Hindlimb muscle (tissue), 1 donor: ENCODE measurements at places on chromosomes 3 and 15. TPM values are rescaled to one million over a fixed set of nuclear protein-coding genes. Genes with fewer than 3 reads are reported as not detected.

EFCC1 gene
- polyA plus RNA-seq: 1.2 TPM

CD96 gene
- polyA plus RNA-seq: 0.23 TPM

PSMD2 gene
- 169 TPM for polyA plus RNA-seq

- no peak for DNase-seq
Observed at GRCh38 chr3:32575451-32576113, 4.9 kb upstream of the DYNC1LI1 start.

GRCh38 chr3:18735005-18735404 is 309.9 kb upstream of the SATB1 start:
- peak; percentile 38 for DNase-seq

- no peak for DNase-seq
Observed at GRCh38 chr15:88335074-88335473, 78.5 kb upstream of the NTRK3 start.

- DNase-seq: no peak
Observed at GRCh38 chr15:80121546-80121945, 31.3 kb upstream of the FAH start.

DNA sequence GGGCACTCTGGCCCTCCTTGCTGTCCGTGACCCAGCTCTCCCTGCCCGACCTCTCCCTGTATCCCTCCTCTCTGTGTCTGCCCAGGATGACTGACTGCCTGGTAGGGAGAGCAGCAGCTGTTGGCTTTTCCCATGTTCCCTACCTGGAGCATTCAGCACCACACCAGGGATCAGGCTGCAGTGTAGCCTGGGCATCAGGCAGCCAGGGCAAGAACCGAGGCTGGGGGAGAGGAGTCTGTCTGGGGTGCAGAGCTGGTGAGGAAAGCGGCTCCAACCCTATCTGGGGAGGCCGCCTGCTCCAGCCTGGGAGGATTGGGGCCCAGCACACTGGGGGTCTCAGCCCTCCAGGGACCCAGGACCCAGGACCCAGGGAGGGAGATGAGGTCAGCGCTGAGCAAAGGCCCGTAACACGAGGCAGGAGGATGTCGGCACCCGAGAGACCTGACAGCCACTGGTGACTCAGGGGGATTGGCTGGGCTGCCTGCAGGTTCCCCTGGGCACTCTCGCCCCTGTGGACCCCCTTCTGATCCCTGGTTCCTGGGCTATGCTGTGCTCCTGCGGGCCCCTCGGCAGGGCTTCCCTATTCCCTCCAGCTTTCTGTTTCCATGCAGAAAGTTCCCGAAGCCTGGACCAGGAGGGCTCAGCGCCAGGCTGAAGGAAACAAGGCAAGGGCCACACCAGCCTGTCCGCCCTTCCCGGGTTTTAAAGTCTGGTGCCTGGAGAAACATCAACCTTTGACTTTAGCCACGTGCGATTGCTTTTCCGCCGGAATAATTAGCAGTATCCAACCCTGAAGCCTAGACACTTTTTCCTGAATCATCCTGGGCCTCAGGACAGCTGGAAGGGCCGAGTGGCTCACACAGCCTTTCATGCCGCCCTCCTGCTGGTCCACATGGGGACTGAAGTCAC is 128.2 kb upstream of the MEF2A start:
- DNase-seq: no peak
